GM13977 (cell line): ENCODE measurements at places on chromosomes 1 and 21.
A peak's percentile ranks its signal among the peaks of the same experiment; 100 is the strongest.

DNA sequence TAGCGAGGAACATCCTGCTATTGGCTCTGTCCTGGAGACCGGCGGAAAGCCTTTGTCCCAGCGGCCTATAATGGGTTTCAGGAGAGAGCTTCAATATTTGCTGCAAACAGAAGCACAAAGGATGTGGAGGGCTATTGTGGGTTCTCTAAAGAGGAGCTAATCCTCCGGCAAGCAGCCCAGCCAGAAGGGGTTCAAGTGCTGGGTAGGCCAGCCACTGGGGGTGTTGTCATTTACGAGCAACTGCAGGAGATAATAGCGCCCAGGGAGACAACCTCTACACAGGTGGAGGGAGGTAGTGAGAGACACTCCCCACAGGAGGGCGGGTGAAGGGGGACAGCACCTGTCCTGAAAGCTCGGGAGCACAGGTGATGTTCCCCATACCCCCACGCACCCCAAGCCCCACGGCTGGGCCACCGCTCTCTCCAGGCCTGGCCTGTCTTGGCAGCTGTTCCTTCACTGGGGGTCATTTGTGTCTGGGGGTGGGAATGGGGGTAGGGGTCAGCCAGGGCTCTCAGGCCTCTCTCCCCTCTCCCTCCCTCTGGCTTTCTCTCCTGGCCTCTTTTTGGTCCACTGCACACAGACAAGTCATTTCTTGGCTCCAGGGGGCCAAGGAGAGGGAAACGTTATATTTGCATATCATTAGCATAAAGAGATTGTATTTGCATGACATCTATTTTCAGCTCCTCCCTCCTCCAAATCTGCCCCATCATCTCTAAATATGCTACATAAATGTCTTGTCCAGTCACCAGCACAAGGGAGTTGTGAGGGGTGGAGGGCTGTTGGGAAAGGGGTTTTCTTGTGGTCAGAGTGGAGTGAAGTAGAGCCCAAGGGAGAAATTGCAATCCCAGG, 22.0 kb upstream of the SLC26A9 start:
- DNase-seq: no peak

- no peak for DNase-seq
Measured at GRCh38 chr1:58869638-58870297, 85.9 kb upstream of the JUN start.

GRCh38 chr1:192224846-192225245, 66.6 kb downstream of the RGS18 start:
- DNase-seq: no peak

DNA sequence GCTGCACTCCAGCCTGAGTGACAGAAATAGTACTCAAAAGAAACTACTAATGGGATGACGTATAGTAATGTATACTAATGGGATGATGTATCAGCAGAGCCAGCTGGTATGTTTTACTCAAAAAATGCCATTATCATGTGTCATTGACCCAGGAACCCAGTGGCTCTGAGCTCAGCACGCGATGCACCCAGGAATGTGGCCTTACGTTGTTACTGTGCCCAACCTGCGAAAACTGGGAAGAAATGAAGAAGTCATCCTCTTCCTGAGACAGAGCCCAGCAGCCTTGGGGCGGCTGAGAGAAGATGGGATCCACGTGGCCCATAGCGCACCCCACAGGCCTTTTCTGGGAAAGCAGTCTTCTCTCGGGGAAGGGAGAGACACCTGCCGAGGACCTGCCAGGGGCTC, 8.8 kb downstream of the UBE2J2 start:
- DNase-seq: no peak

GRCh38 chr1:67427947-67428346, 2.3 kb downstream of the SERBP1 start:
- DNase-seq: no peak

DNA sequence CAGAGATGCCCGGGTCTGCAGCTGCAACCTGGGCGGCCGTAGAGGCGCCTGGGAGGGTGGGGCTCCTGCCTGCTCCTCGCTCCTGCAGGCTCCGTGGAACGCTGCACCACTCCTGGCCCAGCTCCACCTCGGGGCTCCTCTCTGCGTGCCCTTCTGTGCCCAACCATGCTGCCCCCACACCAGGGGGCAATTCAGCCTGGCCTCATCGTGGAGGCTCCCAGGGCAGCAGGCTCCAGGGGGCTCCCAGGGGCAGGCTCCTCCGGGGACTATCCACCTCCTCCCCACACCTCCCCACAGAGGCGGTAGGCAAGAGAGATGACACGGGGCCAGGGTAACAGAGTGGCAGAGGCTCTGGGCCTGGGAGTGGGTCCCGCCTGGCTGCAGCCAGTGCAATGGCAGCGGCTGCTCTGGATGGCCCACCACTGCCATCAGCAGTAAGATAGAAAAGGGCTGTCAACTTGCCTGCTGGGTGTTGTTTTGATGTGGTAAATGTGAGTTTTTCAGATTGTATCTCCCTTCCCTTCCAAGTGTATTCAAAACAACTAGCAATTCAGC, 22.4 kb upstream of the LRRC8C start:
- no peak for DNase-seq

DNA sequence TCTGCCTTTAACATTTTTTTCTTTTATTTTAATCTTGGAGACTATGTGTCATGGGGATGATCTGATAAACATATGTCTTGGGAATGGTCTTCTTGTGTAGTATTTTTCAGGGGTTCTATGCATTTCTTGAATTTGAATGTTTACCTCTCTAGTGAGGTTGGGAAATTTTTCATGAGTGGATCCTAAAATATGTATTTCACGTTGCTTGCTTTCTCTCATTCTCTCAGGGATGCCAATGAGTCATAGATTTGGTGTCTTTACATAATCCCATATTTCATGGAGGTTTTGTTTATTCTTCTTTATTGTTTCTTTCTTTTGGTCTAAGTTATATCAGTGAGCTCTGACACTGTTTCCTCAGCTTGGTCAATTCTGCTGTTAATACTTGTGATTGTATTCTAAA, 1237.2 kb downstream of the PLA2G4A start:
- no peak for DNase-seq

- peak; percentile 93 for DNase-seq
Measured at GRCh38 chr1:21937372-21938121, 437 bp upstream of the HSPG2 start.

DNA sequence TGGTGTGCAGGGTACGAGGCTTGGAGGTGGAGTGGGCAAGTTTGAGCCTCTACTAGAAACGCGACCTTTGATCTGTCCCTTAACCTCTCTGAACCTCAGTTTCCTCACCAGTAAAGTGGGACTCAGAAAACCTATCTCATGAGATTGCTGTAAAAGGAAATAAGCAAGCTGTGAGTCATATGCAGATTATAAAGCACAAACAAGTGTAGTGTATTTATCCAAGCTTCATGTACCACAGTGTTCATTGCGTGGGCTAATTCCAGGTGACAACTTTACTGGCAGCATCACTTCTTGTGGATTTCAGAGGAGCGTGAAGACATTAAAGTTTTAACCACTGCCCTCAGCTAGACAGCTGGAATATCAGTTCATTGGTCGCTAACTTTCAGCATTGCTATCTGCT, 44.4 kb downstream of the ZNF697 start:
- no peak for DNase-seq

DNA sequence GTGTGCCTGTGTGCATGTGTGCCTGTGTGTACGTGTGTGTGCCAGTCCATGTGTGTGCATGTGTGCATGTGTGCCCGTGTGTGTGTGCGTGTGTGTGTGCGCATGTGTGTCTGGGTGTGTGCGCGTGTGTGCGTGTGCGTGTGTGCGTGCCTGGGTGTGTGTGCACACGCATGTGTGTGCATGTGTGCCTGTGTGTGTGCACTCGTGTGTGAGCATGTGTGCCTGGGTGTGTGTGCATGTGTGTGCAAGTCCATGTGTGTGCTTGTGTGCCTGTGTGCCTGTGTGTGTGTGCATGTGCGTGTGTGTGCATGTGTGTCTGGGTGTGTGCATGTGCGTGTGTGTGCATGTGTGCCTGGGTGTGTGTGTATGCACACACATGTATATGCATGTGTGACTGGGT, 28.7 kb upstream of the COL6A2 start:
- no peak for DNase-seq

DNA sequence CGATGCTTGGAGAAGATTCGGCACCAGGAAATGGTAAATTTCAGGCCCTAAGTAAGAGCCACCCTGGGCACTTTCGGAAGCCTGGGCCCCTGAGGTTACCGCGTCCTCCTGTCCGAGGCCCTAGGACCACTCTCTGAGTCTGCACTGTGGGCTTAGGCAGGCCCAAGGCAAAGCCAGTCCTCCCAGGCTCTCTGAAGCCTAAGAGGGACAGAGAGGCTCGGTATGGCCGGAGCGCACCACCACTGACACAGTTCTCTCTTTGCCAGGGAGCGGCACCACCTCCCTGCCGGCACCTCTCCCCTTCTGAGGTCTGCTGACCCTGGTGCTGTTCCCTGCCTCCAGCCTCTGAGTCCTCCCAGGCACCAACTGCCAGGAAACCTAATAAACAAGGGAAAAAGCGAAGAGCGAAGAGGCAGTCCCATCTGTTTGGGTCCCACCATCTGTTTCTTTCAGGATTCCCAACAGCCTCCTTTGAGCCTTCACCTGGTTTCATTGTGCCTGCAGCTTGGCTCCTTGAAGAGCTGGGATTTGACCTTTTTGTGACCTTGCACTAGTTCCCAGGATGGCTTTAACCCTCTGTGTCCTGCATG, 57.7 kb downstream of the VWA5B1 start:
- DNase-seq: no peak

DNA sequence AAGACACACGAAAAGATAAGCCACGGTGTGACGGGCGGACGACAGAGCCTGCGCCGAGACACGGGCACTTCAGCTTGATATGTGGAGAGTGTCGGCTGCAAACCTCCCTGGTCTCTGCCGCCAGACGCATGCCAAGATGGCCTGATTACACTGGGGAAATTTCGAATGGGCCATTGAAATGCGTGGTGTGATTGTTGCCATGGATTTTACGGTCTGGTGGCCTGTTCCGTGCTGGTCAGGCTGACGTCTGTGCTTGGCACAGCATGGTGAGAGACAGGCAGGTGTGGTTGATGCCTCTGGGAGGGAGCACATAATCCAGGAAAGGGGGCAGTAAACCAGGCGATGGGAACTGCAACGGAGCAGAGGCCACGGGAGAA, 105.6 kb upstream of the TMPRSS2 start:
- DNase-seq: no peak

GRCh38 chr1:56434025-56434424, 145.3 kb downstream of the PLPP3 start:
- no peak for DNase-seq

DNA sequence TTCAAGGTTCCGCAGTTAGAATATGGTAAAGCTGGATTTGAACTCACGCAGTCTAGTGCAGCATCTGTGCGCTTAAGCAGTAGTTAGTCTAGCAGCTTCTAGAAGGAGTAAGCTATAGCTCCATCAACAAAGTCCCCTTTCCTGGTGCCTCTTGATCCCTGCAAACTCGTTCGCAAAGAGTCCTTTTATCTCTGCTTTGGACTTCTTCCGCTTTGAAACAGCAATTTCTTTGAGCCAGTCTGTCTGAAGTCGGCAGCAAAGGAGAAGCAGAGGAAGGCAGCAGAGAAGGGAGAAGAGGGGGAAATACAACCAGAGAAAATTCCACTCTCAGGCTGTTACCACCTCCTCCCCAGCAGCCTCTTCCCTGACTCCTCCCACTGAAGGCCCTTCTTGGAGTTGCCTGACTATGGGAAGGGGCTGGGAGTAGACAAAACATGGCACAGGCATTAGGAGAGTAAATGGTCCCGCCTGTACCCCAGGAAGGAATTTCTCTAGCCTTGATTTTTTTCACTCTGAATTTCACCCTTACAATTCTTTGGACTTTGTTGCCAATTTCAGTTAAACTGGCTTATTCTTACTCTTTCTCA, 25.9 kb downstream of the HSD3B2 start:
- no peak for DNase-seq

DNA sequence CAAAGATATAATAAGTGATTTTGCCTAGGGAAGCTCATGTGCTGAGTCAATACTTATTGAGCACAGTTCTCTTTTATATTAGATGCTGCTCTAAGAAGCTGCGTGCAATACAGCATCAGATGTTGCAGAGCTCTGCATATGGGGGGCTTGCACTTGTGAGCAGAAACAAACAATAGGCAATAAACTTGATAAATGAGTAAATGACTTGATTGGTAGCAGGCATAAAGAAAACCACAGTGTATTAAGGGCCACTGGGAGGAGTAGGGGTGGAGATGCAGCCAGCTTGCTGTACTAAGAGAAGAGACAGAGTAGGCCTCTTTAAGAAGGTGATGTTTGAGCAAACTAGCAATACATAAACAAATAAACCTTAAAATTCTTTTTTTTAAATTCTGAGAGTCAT, 598.5 kb upstream of the ADAMTS5 start:
- DNase-seq: no peak

DNA sequence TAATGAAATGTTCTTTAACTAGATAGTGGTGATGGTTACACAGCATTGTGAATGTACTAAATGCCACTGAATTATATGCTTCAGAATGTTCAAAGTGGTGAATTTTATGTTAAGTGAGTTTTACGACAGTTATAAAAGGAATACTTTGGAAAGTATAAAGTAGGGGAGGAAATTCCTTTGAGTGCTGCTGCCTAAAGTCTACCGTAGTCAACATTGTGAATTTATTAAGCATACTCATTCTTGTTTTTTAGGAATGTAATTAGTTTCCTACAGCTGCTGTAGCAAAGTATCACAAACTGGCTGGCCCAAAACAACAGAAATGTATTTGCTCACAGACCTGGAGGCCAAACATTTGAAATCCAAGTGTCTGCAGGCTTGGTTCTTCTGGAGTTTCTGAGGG, 73.0 kb downstream of the SWT1 start:
- no peak for DNase-seq

DNA sequence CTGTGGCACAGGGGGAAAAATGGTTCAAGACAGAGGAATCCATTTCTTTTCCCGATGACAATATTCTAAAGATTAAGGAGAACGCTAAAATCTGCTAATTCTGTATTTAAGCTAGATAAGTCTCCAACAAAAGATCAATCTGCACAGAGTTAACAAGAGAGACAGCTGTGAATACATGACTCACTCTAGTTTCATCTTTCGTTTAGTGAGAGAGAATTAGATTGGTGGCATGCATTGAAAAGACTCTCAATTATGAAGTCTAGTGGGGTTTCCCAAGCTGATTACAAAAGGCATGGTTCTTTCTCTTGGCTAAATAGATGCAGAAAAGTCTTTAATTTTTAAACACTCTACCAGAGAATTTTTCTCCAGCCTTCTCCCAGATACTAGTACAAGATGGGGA, 34.4 kb downstream of the CAPN9 start:
- DNase-seq: peak; percentile 67

DNA sequence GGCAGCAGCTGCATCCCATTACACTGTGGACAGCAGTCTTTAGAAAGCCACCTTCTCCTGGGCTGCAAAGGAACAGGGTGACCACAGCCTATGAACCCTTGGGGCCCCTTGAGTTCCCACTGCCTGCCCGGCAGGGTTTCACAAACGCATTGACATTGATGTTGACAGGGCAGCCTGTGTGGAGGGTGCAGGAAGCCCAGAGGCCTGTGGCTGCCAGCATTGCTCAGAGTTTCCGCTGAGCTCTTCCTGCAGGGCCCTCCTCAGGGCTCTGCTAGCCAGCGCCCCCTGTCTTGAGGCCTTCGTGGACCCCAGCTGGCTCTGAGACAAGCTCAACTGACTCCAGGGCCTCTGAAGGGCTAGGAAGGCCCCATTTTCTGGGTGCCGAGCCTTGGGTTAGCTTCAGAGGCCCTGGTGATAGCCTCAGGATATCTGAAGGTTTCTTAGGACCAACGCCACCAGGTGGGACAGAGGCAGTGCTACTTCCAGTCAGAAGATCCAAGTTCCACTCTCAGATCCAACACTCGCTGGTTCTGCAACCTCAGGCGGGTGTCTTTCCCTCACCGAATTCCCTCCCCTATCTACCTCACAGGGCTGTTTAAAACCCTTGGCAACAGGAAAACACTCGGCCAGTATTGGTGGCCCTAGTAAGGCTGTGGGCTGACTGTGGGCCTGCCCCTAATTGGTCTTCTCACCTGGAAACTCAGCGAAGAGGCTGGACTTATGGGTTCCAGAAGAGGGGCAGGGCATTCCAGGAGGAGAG, 27.2 kb upstream of the EPS8L3 start:
- peak; percentile 84 for DNase-seq
